ENCODE measurements at places on chromosomes 7 and 10.
A peak's percentile ranks its signal among the peaks of the same experiment; 100 is the strongest.

DNA sequence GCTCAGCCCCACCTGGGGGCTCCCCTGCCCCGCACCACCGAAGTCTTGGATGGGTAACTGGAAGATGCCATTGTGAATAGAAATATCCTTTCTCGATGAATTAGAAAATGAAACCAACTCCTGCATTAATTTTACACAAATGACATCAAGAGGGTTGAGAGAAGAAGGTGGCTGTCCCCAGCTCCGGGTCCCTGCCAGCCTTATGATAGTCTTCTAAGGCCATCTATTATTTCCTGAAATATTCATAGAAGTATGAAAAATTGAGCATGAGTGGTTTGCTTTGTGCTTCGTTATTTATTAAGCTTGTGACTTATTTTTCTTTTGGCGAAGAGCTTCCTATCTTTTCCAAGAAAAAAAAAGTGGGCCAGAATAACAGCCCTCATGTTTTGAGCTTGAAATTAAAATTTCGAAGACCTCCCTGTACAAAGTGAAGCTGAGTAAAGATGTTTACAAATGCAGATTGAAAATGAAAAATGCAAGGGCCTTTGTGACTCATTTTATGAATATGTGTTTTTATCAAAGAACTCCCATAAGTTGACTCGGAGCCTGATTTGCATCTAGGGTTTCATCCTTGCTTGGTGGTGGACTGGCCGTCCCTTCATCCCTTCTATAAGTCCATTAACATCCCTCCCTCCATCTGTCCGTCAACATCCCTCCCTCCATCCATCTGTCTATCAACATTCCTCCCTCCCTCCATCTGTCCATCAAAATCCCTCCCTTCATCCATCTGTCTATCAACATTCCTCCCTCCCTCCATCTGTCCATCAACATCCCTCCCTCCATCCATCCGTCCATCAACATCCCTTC lies 20.5 kb upstream of the CFAP46 start:
- DNase-seq, result no peak

- peak; percentile 31 for DNase-seq
Measured at GRCh38 chr10:24821986-24822385, 98.3 kb upstream of the ARHGAP21 start.

DNA sequence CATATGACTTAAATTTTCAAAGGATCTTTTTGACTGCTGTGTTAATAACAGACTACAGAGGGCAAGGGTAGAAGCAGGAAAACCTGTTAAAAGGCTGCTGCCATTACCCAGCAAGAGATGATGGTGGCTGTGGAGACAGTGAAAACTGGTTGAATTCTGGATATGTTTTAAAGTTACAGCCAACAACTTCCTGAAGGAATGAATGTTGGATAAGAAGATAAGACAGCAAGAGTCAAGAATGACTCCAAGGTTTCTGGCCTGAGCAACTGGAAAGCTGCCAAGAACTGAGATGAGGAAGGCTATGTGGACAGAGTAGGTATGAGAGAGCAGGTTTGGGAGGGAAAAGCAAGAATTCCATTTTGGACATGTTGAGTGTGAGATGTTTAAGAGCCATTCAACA lies 19.1 kb downstream of the CNOT4 start:
- peak; percentile 46 for DNase-seq

DNA sequence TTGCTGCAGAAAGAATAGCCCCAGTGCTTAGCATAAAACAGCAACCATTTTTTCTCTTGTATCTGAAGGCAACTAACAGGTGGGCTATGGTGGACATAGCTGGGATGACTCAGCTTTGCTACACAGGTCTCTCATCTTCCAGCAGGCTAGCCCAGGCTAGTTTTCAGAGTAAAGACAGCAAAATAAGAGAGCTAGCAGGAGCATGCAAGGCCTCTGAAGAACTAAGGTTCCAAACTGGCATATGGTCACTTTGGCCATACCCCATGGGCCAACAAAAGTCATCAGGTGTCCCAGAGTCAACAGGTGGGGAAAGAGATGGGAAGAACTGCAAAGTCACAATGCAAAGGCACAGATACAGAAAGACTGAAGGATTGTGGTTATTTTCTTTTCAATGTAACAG lies 571.6 kb upstream of the MGMT start:
- no peak for DNase-seq

DNA sequence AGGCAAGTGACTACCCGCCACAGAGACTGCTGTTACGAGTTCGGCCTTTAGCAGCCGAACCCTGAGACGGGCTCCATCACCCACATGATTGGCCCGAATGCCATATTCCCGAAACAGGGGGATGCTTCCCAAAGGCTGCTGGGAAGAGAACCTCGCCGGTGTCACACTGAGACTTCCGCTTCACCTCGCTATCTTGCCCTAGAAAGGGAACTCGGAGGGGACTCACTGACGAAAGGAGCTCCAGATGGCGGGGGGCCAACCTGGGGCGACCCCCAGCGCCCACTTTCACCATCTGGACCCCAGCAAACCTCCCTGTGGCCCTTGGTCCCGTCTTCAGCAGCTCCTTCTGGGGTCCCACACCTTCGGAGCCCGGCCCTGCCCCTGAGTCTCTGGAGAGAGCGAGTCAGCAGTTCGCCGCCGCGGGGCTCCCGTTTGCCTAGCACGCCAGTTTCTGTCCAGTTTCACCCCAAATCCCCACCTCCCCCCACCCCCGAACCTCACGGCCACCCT lies 529 bp downstream of the HPS1 start:
- peak; percentile 26 for DNase-seq

DNA sequence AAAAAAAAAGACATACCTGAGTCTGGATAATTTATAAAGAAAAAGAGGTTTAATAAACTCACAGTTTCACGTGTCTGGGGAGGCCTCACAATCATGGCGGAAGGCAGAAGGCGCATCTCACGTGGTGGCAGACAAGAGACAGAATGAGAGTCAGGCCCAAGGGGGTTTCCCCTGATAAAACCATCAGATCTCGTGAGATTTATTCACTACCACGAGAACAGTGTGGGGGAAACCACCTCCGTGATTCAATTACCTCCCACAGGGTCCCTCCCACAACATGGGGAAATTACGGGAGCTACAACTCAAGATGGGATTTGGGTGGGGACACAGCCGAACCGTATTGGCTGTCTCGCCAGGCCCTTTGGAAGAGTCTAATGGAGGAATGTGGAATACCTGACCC lies 9.0 kb upstream of the MAFK start:
- no peak for DNase-seq

GRCh38 chr10:48604991-48605508 lies at the start of gene ARHGAP22:
TSS of gene ARHGAP22 (minus strand) at chr10:48605073. CDS start at chr10:48604796, 277 bp downstream.
- DNase-seq, result peak; percentile 35

DNA sequence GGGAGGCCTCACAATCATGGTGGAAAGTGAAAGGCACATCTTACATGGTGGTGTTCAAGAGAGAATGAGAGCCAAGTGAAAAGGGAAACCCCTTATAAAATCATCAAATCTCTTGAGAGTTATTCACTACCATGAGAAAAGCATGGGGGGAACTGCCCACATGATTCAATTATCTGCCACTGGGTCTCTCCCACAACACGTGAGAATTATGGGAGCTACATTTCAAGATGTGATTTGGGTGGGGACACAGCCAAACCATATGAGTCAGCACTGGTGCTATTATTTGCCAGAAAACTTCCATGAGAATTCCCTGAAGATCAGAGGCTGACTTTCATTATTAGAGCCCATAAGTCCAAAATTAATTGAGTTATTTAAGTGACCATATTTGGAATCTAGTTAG lies 1001.2 kb upstream of the POT1 start:
- no peak for DNase-seq

- peak; percentile 31 for DNase-seq
Measured at GRCh38 chr10:99431190-99431760, 851 bp upstream of the GOT1 start.

DNA sequence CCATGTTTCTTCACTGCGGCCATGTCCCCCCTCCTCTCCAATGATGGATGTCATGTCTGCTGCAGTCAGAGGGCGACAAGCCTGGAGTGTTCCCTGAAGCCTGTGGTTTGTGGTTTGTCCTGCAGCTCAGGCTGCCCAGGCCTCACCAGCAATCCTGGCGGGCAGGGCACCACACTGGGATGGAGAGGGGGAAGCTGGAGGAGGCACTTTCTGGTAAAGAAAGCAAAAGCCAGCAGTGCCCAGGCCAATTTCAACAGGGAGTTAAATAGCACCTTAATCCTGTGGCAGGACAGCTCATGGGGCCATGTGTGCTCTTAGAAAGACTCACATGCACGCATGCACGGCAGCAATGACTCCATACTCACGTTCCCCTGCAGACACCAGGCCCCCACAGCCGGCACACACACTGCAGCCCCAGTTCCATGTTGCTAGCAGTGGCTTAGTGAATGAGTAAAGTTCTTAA lies 158.3 kb downstream of the EGFR start:
- DNase-seq, result peak; percentile 39

GRCh38 chr7:66886152-66886551 lies 34.9 kb upstream of the TMEM248 start:
- no peak for DNase-seq

- peak; percentile 4 for DNase-seq
Measured at GRCh38 chr10:96556003-96556402, 30.8 kb downstream of the TM9SF3 start.

DNA sequence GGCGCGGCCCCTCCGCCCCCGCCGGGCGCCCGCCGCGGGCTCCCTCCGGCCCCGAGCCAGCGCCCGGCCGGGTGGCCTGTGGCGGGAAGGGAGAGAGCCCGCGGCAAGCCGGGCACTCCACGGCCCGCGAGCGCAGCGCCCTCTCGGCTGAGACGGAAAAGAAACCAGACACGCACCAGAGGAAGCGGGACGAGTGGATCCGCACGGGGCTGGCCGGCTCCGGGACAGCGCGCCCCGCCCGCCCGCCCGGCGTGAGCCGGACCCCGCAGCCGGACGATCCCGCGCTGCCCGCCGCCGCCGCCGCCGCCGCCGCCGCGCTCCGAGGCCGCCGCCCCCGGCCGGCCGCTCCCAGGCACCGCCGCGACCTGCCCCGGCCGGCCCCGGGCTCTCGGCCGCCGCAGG lies 300 bp downstream of the ARHGAP21 start:
- DNase-seq, result peak; percentile 28

DNA sequence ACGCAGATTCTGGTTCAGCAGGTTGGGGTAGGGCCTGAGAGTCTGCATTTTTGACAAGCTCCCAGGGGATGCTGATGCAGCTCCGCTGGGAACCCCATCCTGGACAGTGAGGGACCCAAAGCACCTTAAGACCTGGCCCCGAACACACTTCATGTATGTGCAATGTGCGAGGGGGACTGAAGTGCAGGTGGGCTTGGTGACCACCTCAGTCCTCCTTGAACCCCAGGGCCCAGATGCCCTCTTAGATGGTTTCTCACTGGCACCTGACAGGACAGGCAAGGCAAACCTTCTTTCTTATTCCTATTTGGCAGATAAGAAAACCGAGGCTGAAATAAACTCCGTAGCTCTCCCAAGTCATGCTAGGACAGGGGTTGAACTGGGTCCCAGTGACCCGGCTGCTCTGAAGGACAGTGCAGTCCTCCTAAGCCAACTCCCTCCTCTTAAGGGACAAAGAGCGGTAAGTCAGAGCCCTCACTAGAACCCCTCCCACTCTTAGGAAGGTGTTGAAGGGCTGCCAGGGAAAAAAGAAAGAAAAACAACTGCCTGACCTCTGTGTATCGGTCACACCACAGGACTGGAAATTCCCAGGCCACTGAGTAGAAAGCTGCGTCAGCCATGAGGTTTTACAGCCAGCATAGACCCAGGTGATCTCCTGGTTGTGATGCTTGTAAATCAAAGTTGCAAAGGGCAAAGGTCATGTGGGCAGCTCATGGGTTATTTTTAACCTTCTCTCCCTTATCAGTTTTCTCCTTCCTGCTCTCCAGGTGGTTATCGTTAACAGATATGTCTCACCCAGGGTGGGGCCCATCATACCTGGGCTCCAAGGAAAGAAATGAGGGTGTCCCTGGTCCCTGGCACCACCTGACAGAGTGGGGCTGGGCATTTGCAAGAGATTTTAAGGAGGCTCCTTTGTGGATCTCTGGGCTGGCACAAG lies 90.9 kb upstream of the SMNDC1 start:
- peak; percentile 73 for DNase-seq

GRCh38 chr7:38928506-38928905 lies 19.5 kb upstream of the VPS41 start:
- no peak for DNase-seq

- no peak for DNase-seq
Measured at GRCh38 chr7:117819558-117819957, 53.7 kb downstream of the CTTNBP2 start.

DNA sequence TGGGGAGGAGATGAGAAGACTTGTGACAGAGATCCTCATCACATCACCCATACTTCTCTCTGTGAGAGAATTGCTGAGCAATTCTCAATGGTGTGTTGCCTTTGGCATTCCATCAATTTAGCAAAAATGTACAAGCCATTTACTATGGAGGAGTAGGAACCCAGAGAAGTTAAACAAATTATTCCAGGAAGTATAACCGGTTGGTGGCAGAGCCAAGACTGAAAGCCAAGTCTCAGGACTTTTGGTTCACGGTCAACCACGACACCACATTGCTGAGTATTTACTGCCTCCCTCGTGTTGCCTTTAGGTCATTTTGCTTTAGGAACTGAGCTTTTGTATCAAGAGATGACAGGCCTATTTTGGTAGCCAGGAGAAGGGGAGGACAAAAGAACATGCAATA lies 88.0 kb upstream of the ELMO1 start:
- no peak for DNase-seq

DNA sequence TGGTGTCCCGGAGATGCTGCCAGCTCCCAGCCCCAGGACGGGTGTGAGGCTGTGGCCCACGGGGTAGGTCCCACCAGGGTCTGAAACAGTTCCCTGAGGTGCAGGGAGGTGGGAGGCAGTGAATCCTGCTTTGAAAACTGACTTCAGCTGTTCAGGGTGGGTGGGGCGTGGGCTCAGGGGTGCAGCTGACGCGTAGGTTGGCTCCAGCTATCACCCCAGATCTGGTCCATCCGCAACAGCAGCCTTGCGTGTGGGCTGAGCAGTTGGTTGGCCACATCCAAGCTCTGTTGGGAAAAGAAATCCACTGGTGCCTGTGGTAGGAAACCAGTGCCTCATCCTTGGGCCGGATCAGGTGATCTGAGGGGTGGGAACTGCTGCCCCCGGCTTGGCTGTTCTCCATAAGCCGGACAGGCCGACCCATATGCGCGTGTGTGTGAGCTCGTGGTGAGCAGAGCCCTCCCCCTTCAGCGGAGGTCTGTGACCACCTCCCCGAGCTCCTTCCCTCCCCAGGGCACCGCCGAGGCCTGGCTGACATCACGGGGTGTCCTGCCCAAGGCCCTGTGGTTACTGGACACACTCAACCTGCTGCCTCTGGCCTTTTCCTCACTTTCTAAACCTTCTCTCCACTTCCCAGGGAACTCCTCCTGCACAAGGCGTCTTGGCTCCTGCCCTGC lies 15.4 kb upstream of the FAM20C start:
- no peak for DNase-seq

- no peak for DNase-seq
Measured at GRCh38 chr10:36263871-36264270, 621.8 kb upstream of the FZD8 start.

GRCh38 chr10:130339091-130339490 lies 202.9 kb downstream of the GLRX3 start:
- DNase-seq, result no peak

- DNase-seq, result no peak
Measured at GRCh38 chr7:2928256-2928612, 84.1 kb upstream of the GNA12 start.

- peak; percentile 99 for DNase-seq
Measured at GRCh38 chr10:95308389-95309302, 17.8 kb upstream of the PDLIM1 start.

GRCh38 chr10:14562218-14563075 lies 212.2 kb downstream of the FAM107B start:
- no peak for DNase-seq

Measured in fibroblast of skin of right quadriceps (primary cell).